ENCODE measurements at places on chromosomes 4 and X. TPM values are rescaled to one million over a fixed set of nuclear protein-coding genes. Genes with fewer than 3 reads are reported as not detected.

SPANXC gene
- polyA plus RNA-seq, result not detected

SMS gene
- 246 TPM for polyA plus RNA-seq

GAGE13 gene
- not detected for polyA plus RNA-seq

MSX1 gene
- 0.61 TPM for polyA plus RNA-seq

Data from GM23338 (cell line).